RCC 7860 (cell line): ENCODE measurements at places on chromosomes 16 and 17.

- no peak for DNase-seq
These were observed 16.3 kb downstream of the ALOX15 start for GRCh38 chr17:4625181-4625617.

DNA sequence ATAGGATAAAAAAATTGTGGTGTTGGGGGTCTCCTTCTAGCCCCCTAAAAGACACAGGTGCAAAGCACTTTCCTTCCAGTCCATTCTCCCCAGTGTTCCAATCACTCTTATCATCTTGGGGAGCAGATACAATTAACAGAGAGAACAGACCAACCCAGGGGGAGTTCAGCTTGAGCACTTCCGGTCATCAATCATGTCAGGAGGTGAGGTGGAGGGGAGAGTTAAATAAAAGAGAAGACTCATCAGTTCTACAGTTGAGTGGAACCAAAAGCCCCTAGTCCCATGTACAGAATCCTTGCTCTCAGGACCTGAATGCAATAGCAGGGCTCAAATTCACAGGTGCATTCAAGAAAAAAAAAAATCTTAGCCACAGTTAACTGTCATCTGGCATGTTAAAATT is 122.3 kb downstream of the DYNLRB2 start:
- DNase-seq: no peak

DNA sequence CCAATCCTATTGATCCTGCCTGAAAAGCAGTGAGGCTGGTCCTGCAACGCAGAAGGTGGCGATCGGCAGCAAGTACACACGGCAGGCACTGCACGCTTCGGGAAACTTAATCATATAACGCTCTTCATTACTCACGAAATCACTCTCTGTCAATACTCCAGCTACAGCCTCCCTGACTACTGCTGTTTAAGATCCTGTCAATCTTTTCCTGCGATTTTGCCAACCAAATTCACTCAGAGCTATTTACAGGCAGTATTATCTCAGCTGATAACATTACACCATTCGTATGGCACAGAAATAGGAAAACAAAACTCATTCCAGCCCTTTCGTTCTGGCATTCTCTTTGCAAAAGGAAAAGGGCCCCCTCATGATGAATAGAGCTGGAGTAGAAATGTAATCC is 262.4 kb upstream of the CDH8 start:
- no peak for DNase-seq

GRCh38 chr17:65918916-65919315 is 273.0 kb downstream of the CEP112 start:
- no peak for DNase-seq

DNA sequence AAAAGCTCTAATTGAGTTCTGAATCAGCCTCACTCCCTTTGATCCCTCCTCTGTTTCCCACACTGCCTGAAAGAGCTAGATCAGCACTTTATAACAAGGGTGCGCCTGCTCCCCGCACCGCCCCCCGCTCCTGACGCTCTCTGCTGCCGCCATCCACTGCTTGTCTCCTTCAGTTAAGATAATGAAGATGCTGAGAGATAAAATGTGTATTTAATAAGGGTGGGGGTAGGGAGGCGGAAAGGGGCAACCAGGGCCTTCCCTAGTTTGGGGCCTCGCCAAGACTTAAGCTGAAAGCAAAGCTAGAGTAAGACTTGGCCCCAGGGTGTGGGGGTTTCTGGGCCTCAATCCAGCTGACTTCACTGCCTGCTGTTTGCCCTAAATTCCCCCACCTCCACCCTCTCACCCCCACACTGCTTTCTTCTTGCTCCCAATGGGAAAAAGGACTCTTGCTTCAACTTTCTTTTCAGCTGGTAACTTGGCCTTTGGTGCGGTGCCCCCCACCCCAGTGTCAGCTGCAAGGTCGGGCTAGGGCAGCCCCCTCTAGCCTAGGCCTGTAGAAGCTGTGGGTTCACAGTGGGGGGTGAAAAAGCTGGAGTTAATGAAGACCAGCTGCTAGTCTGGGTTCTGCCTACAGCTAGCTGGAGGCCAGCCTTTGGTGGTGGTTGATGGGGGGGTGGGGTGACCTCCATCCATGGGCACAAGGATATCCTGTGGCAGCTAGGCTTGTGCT is 1.8 kb upstream of the RARA start:
- DNase-seq: no peak
